Activated naive CD4-positive, alpha-beta T cell (primary cell): ENCODE measurements at places on chromosomes 6 and 20.

- DNase-seq, result no peak
These were observed 2.3 kb downstream of the GSTA1 start for GRCh38 chr6:52801188-52801841.

GRCh38 chr6:131645846-131646245 lies 8.7 kb downstream of the ENPP3 start:
- no peak for DNase-seq

DNA sequence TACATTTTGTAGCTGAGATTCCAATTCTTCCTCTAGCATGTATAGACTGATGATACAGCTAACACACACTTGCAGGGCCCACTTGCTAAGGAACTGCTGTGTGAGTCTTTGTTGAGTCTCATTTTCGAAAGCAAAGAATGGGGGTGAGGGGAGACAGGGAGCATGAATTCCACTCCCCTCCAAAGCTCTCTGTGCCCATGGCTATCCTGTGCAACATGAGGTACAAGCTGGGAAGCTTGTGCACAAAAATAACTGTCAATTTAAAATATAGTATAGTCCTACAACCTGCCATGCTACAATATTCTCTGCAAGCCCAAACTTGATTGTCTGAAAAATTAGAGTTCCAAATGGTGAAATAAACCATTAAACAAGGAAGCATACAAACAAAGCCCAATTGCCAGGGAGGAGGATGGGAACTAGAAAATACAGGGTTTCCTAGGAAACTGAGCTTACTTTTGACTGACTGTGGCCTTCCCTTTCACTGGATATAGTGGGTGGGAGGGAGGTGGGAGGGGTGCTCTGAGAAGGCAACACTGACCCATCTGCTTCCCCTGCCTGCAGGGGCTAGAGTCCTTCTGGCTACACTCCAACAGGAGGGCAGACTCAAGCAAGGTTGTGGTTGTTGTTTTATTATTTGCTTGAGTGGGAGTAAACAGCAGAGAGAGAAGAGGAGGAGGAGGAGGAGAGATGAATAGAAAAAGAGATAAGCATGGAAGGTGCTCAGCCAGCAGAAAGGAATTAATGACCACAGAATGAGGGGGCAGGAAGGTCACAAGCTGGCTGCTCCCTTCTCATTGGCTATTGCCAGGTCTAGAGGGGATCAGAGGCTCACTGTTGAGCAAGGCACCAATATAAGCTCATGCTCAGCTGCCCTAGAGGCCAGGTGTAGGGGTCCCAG lies 84.6 kb downstream of the FYN start:
- no peak for DNase-seq

GRCh38 chr6:95354551-95354950 lies 222.8 kb upstream of the MANEA start:
- no peak for DNase-seq

DNA sequence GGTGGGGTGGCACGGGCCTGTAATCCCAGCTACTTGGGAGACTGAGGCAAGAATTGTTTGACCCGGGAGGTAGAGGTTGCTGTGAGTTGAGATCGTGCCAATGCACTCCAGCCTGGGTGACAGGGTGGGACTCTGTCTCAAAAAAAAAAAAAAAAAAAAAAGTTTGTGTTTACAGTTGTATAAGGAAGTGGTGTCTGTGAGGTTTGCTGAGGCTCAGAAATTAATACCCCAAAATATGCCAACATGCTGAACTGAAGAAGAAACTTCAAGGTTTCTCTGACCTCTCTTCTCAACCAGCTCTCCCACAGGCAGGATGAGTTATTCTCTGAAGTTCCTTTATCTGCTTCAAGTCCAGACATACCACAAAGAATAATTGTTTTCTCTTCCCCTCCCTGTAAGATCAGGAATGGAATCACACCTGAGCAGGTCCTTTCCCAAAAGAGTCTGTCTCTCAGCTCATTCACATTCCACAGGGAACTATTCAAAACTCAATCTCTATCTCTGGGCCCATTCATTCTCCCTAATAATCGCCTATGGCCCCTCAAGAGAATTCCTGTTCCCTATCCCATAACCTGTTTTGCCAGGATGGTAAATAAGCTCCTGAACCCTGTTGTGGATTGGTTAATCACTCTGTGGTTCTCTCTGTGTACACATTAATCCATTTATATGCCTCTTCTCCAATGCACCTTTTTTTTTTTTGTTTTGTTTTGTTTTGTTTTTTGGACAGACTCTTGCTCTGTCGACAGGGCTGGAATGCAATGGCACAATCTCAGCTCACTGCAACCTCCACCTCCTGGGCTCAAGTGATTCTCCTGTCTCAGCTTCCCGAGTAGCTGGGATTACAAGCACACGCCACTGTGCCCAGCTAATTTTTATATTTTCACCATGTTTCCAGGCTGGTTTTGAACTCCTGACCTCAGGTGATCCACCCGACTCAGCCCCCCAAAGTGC lies 17.4 kb upstream of the KIFC1 start:
- DNase-seq, result no peak

GRCh38 chr20:61292391-61292790 lies 40.3 kb downstream of the CDH4 start:
- DNase-seq, result no peak

- DNase-seq, result no peak
These were observed 107.2 kb downstream of the DACT2 start for GRCh38 chr6:168212362-168212761.

- no peak for DNase-seq
These were observed 259.7 kb downstream of the HACE1 start for GRCh38 chr6:104599821-104600638.

DNA sequence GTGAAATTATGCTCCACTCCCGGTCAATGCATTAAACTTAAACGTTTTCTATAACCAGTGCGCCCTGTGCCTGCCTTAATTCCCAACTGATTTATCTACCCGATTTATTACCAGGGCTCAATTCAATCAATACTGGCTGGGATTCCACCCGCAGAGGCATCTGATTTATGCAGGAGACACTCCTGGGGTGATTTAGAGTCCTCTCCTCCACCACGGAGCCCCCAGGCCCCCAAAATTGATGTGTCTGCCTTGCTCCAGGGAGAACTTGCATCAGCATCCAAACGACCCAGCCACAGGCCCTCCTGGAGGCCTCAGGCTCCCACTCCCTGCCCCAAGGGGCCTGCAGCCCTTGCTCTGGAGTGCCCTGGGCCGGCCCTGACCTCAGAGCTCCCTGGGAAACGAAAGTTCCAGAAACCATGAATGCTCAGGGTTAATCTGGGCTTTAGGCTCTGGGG lies 29.5 kb downstream of the ANKRD60 start:
- no peak for DNase-seq

GRCh38 chr6:26594131-26594498 lies 2.6 kb upstream of the ABT1 start:
- no peak for DNase-seq

GRCh38 chr6:76770281-76770680 lies 693.0 kb downstream of the HTR1B start:
- DNase-seq, result no peak

DNA sequence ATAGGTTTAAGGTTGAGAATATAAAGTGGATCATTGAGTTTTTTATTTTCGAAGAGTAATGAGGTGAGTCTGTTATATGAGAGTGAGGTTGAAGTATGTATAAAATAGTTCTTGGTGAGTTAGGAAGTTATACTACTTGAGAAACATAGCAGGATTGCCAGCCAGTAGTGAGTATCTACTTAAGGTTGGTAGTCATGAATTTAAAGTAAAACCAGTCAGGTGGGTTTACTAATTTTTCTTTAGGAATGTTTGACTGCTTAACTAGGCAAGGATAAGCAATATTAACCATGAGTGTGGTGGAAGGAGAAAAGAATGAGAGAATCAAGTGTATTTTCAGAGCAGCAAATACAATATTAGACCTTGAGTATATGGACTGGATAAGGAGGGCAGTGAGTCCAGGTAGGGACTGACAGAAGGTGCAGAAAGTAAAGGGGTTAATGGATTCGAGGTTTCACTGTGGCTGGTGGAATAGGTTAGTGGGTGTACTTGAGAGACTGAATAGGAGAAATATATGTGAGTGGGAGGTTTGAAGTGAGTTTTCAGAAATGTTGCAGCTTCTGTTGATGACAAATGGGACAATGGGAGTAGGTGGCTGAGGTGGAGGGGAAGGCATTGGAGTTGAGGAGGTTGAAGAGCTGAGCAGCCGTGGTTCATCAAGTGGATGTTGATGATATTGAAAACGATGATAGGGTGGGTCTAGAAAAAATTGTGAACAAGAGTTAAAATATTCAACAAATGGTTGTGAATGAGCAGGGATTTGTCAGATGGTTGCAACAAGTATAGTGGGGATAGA lies 232.5 kb upstream of the ASCC3 start:
- no peak for DNase-seq

GRCh38 chr20:5222919-5223634 lies 93.7 kb downstream of the PROKR2 start:
- no peak for DNase-seq

DNA sequence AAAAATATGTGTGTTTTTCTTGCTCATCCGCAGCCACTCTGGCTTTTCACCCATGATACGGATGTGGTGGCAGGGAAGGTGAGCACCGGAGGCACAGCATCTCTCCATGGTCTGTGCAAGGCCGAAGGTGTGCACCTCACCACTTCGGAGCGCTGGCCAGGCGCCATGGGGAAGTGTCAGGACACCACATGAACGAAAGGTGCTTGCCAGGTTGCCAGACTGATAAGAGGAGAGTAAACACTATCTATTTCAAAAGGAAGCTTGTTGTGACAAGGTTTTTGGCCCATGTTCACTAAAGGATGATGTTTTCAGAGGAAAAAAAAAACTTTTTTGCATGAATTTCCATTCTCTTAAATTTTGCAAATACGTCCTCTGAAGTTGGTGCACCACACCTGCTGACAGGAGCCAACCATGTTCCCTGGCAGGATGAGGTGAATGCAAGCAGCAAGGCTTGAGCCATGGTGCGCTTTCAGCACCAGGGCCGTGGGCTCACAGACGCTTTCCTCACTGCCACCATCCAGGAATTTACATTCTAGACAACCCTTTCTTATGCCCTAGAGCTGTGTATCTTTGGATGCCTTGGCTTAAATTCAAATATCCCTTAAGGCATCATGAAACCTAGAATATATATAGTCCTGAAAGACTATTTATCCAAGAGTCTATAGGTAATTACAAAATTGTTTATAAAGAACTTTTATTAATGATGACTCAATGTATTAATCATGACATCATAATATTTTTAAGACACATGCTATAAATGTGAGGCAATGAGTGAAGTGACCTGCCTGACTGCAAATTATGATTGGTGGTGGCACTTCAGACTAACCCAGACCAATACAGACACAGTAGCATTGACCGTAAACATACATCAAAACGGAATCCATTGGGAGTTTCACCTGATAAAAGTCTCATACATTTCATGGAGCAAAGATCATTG lies 234.5 kb downstream of the TFAP2A start:
- DNase-seq, result no peak

GRCh38 chr20:48148916-48149672 lies 363.8 kb upstream of the SULF2 start:
- DNase-seq, result no peak

- DNase-seq, result no peak
These were observed 268.0 kb downstream of the BMP7 start for GRCh38 chr20:56998438-56998837.

DNA sequence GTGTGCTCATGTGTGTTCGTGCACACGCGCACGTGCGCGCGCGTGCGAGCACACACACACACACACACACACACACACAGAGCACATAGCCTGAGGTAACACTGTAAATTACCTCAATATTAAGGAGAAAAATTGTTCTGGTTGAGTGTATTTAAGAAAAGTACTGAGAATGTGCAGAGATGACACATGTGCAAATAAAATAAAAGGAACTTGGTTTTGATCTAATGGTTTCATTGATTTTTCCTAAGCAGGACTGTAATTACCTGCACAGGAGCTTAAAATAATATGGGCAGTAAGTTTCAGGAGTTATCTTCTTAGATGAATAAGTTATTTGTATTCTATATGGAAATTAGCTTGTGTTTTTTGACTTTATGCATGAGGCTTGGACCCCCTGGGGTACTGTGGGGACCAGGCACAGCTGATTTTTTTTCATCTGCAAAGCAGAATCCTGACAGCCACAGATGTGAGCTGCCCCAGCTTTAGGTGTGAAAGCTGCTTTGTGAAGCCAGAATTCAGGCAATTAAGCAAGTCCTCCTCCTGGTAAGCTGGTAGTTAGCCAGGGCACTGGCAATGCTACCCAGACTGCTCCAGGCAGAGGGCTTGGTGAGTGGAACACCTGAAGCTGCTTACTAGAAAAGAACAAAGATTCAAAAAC lies 1040.6 kb upstream of the CITED2 start:
- no peak for DNase-seq

DNA sequence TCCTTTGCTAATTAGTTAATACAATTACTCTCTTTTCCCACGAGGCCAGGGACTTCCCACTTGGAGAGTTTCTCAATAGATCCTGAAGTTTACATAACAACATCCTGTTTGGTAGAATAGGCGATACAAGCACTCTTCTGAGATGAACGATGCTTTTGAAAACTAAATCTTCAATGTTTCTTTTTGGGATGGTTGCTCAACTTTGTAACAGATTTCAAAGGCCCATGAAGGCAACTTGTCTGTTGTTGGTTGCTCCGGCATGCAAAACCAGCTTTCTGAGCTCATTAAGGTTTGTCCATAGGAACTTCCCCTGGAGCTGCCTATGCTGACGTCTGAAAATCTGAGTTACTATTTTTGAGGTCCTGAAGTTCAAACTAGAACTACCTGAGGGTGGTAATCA lies 25.9 kb upstream of the ROS1 start:
- DNase-seq, result no peak
